Bronchial epithelial cell (primary cell): ENCODE measurements at places on chromosomes 1 and 21.
A peak's percentile ranks its signal among the peaks of the same experiment; 100 is the strongest.

DNA sequence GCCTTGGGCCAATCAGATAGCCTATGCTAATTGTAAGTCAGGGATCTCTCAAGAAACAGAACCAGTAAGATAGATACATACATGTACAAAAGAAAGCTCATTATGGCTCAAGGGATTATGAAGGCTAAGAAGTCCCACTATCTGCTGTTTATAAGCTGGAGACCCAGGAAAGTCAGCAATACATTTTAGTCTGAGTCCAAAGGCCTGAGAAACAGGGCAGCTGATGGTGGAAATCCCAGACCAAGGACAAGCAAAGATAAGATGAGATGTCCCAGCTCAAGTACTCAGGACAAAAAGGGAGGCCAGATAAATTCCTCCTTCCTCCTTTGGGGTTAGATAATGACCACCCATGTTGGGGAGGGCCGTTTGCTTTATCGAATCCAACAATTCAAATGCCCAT is 269.9 kb downstream of the AJAP1 start:
- no peak for DNase-seq

GRCh38 chr1:22142315-22143064 is 407 bp downstream of the WNT4 start:
- DNase-seq = peak; percentile 47

GRCh38 chr1:230067419-230067870 is 407 bp downstream of the GALNT2 start:
- no peak for DNase-seq

GRCh38 chr1:156338180-156338976 is at the start of the genes CCT3 and TSACC:
CCT3 (minus strand) TSS chr1:156338292; CDS start chr1:156338184, 108 bp downstream.
TSACC (plus strand) TSS chr1:156338526; CDS start chr1:156339758, 1,232 bp downstream.
- DNase-seq = peak; percentile 99

DNA sequence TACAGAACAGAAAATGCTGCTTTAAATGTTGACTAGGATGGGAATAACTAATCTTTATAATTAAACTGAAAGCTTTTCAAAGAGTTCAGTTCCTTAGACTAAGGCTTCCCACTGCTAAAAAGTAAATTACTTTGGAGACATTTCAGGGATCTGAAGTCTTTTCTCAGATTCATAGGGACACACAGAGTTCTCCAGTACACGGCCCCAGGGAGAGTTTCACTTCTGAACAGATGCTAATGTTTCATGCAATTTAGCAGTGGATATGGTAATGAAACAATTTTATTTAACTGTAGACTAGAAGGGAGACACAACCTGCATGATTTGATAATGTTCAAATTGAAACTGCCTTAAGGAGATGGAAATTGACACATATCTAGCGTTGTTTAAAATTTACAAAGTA is 1282.6 kb downstream of the NCAM2 start:
- no peak for DNase-seq

GRCh38 chr1:20223106-20223505 is 36.8 kb upstream of the PLA2G2C start:
- DNase-seq = no peak

- no peak for DNase-seq
Measured at GRCh38 chr21:16492356-16492755, 762.6 kb downstream of the USP25 start.

GRCh38 chr21:41605178-41605933 is 97.4 kb upstream of the TMPRSS2 start:
- DNase-seq = peak; percentile 52

GRCh38 chr1:89022167-89022959 is at the start of gene GBP3:
GBP3 (minus strand) TSS chr1:89022866; CDS start chr1:89020721, 2,145 bp downstream.
- peak; percentile 83 for DNase-seq
